Activated gamma-delta T cell treated with anti-CD3 and anti-CD28 coated beads, Interleukin-2, amount 50 U/mL, for 16 hours (primary cell): ENCODE measurements at places on chromosomes 1 and 21.

GRCh38 chr21:29115899-29116298, 14.5 kb upstream of the MAP3K7CL start:
- no peak for DNase-seq

- no peak for DNase-seq
Measured at GRCh38 chr1:82057011-82057410, 256.3 kb downstream of the ADGRL2 start.

DNA sequence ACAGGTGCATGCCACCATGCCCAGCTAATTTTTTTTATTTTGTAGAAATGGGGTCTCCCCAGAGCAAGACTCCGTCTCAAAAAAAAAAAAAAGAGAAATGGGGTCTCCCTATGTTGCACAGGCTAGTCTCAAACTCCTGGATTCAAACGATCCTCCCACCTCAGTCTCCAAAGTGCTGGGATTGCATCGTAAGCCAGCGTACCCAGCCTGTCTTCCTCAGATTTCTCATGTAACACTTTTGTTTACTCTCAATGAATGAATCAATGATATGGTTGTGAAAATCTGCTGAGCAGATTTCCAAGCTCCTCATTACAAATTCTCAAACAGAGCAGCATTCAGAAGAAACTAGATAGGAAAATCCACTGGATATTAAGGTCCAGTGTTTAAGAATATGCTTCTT, 6.6 kb downstream of the CMPK1 start:
- no peak for DNase-seq

- DNase-seq, result no peak
Measured at GRCh38 chr21:45164838-45165237, 90.5 kb downstream of the ADARB1 start.

- no peak for DNase-seq
Measured at GRCh38 chr21:31366825-31367224, 22.8 kb upstream of the TIAM1 start.

DNA sequence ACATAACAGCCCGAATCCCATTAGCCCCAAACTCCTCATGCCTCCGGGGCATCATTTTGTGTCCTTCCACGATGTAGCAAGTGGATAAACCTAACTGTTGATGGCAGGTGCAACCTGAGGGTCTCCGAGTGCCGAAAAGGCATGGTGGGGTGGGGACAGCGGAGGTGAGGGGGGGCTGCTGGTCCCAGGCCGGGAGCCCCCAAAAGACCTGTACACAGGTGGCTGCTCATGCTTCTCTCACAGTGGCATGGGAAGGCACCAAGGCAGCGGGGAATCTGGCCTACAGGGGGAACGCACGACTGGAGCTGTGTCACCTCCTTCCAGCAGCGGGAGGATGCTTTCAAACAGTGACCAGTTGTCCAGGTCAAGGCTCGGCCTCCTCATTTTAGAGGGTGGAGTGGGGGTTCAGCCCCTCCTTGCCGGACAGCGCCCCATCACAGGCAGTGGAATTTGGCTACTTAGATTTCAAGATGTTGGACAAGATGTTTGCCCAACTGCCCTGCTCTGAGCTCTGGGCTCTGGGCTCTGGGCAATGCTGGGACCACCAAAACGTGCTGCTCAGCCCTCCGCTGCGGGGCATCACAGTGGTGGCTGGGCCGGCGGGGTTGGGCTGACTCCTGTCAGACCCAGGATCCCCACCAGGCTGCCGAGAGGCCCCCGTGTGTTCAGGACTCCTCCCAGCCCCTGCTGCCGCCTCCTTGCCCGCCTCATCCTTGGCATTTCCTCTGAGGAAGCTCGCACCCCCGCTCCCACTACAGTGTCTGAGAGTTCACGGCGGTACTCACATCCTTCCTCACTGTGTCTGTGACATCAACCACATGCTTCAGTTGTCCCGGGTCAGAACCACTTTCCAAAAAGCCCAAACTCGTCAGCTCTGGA, 7.6 kb downstream of the DNMT3L start:
- no peak for DNase-seq

GRCh38 chr1:4736254-4736653, 81.8 kb downstream of the AJAP1 start:
- no peak for DNase-seq

- no peak for DNase-seq
Measured at GRCh38 chr1:156692441-156692924, 12.9 kb downstream of the CRABP2 start.

DNA sequence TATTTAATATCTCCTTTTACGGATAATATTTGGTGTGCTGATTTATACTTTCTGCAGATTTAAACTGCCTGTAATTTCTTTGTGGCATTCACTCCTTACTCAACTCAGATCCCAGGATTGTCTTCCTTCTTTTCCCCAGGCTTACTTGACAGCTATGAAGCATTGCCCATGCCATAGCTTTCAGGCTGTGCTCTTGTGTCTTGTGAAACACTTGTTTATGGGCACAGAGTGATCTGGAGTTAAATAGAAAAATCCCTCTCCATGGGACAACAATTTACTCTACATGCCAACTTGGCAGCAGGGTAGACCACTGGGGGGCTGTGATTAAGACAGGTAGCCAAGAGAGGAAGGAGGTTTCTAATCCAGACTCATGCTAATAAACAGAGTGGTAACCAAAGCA, 57.4 kb downstream of the PPP1R12B start:
- DNase-seq, result no peak

- DNase-seq, result no peak
Measured at GRCh38 chr21:45016406-45017038, 57.9 kb upstream of the ADARB1 start.

GRCh38 chr1:221708987-221709386, 32.9 kb downstream of the DUSP10 start:
- DNase-seq, result peak; percentile 18

DNA sequence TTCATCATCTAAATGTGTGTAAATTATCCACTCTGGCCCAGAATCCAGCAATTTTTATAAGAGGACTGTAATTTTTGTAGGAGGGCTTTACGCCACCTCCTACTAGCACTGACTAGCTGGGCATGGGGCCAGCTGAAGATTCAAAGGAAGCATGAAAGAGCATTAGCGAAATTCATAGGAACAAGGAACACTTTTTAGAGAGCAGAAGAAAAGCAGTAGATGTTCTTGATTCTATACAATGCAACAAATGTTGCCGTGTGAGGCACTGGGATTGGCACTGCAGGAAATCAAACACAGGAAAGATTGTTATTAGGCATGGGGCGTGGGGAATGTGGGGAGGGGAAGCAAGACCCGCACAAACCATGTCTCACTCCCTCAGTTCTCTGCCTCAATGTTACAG, 58.4 kb upstream of the PARP1 start:
- no peak for DNase-seq

DNA sequence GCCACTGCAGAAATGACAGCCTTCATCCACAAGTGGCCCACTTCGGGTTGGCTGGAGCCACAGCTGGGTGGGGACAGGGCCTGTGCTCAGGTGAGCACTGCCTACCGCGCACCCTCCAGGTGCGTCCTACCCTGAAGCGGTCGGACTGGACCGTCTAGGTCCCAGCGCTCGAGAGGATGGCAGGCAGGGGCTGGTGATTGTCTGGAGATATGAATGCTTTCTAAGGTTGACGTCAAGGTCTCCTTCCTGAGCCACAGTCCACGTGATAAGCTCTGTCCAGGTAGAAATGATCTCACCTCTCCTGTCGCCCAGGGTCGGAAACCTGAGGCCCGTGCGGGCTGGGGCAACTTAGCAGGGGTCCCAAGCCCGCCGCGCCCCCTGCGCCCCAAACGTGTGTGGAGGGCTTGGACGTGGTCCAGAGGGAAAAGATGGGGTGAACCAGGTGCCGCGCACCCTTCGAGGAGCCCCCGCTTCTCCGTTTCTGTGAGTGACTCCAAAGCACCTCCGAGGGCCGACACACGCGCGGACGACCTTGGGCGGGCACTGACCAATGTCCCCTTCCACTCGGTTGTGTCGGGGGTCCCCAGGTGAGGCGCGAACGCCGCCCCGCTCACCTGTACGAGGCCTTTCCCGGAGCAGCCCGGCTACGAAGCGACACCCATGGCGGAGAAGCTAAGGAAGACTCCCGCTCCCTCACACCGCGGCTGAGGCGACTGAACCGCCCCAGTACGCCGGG, 853 bp upstream of the DOP1B start:
- no peak for DNase-seq
